ENCODE measurements at places on chromosomes 1 and 21. TPM values are rescaled to one million over a fixed set of nuclear protein-coding genes. Genes with fewer than 3 reads are reported as not detected.

The PCBP3 gene
- 1.3 TPM for total RNA-seq

DNA sequence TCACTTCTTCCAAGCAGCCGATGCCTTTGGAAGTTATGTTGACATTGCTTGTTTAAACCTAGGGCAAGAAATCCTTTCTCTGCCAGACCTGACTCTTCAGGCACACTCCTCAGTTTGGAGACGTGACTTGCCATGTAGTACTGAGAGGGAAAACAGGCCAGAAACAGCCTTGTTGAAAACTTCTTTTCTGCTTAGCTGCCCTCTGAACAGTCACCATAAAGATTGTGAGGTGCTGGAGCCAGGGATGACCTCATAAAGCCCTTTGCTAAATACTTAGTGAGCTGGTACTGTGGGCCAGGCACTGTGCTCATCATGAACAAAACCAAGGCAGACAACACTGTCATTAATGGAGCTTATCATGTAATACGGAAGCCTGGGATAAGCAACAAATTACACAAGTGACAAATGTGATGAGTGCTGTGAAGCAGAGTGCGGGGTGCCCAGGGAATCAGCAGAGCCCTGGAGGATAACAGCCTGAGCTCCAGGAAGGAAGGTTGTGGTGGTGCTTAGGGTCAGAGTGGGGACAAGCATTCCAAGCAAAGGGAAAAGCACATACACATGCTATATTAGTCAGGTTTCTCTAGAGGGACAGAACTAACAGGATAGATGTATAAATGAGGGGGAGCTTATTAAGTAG, 42.4 kb downstream of the MTARC1 start:
- DNase-seq = no peak

The ROR1 gene
- not detected for total RNA-seq

The COL8A2 gene
- total RNA-seq = 0.08 TPM

DNA sequence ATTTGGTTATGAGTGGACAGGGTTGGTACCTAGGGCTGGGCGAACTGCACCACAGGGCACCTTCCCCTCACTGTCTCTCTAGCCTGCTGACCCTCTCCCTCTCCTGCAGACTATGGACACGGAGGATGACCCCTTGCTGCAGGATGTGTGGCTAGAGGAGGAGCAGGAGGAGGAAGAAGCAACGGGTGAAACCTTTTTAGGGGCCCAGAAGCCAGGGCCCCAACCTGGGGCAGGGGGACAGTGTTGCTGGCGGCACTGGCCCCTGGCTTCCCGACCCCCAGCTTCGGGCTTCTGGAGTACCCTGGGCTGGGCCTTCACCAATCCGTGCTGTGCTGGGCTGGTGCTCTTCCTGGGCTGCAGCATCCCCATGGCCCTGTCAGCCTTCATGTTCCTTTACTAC, 21.9 kb downstream of the DISP3 start:
- DNase-seq = no peak

DNA sequence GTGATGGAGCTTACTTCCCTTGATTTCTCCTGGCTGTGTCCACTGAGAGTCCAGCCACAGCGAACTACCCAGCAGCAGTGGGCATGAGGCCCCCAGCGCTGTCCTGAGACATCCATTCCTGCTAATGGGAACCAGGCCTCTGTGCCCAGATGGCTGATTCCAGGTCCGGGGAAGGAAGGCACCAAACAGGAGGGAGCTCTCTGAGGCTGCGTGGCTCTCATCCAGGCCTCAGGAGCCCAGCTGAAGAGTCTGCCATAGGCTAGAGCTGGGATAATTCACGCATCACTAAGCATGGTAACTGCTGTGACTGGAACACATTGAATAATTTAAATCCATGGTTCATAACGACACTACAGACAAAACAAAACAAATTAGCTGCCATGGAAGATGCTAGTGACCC, 24.7 kb upstream of the LRRC47 start:
- no peak for DNase-seq

The SDCCAG8 gene
- total RNA-seq = 17.7 TPM

The FAM167B gene
- total RNA-seq = 0.35 TPM

DNA sequence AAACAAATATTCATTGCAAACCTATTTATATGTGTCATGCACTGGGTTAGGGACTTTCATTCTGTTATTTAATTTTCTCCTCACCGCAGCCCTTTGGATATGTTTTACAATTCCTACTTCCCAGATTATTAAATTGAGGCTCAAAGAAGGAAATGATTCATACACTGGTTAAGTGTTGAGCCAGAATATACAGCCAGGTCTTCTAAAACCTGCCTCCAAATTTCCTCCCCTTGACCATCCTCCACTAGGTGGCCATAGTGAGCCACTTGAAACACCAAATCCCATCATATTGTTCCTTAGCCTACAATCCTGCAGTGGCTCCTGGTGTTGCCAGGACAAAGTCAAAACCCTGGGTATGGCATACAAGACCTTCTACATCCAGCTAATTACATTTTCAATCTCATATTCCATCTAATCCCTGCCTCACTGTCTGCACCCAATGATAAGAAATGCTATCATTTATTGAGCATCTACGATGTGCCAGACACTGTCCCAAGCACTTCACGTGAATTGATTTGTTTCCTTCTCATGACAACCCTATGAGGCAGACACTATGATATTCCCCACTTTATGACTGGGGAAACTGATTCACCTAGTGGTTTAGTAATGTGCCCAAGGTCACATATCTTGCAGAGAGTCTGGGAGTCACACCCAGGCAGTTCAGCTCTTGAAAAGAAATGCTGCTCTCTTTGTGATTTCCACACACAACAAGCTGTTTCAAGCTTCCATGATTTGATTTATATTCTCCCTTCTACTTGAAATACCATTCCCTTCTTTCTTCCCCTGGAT, 23.6 kb upstream of the KIRREL1 start:
- no peak for DNase-seq

The ZNF593OS gene
- not detected for total RNA-seq
